ENCODE measurements at places on chromosomes 2 and 18.
A peak's percentile ranks its signal among the peaks of the same experiment; 100 is the strongest.

GRCh38 chr2:196845371-196845770 is 36.2 kb upstream of the C2orf66 start:
- no peak for DNase-seq

DNA sequence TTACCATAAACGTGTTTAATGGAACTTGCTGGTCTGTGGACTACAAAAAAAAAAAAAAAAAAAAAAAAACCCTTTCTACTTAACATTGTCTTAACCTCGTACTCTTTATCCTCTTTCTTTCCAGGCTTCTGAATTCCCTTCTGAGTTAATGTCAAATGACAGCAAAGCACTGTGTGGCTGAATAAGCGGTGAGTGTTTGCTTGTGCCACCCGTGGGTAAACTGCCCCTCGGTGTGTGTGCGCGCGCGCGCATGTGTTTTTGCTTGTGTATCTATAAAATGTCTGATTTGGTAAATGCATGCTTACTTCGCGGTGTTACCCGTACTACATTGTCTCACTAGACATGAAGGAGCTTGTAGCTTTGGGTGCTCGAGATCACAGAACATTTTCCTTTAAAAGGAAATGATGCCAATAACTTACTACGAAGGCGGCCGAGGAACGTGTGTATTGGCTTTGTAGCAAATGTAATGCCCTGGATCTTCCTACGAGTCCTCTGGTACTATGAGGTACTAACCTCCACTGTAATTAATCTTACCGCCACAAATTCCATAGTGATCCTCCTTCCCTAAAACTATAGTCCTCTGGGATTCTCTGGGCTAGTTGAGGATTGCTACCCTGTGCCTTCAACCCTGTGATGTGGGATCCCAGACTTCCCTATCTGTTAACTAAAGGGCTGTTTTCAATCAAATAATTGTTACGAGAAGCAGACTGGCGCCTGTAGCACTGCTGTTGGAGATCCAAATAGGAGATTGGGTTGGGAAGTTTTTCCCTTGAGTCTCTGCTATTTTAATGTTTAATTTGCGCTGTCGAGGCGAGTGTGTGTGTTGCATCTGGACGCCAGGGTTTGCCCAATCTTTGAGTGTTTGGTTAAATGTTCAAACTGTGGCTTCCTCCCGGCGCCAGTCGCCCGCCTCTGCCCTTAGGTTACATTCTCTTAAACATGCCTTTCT is 1.1 kb downstream of the ID2 start:
- DNase-seq, result peak; percentile 63

- no peak for DNase-seq
Measured at GRCh38 chr2:55047677-55048299, 2.5 kb downstream of the RTN4 start.

DNA sequence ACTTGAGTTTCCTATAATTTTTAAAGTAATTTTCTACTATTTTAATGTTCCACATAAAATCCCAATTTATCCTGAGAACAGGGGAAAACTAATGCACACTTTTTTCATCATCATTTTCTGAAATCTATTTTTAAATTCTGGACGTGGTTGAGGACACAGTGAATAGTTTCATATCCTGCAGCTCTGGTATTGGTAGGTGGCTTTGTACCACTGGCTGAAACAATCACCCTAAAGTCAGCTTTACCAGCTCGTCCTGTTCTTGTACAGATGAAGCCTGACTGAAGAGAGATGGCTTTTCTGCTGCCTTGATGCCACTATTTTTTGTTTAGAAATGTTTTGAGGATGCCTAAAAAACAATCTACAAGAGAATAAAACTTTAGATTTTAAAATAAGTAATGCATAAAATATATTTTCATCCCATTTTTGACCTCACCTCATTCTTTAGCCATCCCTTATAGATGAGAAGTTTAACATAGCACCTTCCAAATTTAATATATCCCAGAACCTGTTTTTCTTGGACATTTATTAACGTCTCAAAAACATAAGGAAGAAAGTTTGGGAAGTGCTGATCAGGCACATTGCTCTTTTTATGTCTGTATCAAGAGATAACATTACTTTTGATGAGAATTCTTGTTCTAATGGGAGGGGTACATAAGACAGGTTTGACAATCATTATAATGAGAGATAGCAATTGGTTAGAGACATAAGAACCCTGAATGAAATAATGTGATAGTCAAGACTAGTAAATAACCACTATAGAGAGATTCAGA is 80.9 kb downstream of the GALNT1 start:
- no peak for DNase-seq

- no peak for DNase-seq
Measured at GRCh38 chr18:42743373-42744138, 371.9 kb downstream of the RIT2 start.

DNA sequence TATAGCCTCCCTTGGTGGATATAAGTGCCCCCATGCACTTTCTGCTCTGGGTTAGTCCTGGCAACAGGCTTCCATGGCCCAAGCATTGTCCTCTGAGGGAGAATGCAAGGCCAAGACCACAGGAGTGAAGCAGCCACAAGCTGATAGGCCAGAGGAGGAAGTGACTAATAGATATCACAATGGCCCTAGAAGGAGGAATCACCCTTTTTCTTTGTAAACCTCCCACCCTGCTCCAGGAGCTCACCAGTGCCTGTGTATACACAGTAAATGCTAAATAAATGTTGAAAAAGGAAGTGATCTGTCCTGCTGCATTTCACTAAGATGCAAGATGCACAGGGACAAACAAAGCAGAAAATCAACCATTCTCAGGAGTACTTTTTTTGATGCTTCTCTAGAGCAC is 49.7 kb upstream of the ABCA12 start:
- DNase-seq, result no peak

GRCh38 chr2:239625971-239626734 is 225.3 kb upstream of the HDAC4 start:
- DNase-seq, result no peak

DNA sequence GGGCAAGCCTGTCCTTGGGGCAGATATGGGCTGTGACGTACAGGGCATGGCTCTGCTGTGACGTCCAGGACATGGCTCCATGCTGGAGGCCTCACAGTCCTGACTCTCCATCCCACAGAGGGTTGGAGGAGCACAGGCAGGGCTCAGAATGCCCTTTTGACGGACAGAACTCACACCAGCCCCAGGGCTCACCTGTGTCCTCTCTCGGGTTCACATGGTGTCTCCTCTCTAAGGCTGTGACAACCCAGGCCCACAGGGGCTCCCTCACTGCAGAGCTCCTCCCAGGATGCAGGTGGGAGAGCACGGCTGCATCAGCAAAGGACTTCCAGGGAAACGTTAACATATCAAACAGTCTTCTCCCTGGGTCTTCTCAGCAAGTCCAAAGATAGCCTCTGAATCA is 133.8 kb downstream of the EIPR1 start:
- DNase-seq, result no peak

DNA sequence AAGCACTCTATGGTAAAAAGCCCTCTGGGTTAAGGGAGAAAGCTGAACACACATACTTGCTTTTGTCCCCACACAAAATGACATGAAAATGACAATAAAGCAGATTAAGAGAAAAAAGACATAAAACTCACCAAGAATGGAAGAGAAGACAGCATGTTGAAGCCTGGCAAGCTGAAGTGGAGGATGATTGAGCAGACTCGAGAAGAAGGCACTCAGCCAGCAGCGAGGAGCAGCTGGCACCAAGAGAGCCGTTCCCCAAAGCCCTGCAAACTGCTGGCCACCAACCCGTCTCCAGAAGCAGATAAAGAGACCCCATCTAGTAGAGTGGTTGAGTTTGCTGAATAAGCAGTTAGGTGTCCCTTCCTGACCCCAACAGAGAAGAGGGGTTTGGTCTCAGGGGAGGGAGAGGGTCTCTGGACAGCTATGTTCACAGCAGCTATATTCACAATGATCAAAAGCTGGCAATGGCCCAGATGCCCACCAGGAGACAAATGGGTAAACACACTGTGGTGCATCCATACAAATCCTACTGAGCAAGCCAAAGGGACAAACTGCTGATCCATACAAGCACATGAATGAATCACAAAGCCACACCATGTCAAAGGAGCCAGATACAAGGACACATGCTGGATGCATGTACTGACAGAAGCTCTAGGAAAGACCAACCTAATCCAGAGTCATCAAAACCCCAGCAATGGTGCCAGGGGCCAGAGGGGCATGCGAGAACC is 36.9 kb downstream of the FAM168B start:
- no peak for DNase-seq

DNA sequence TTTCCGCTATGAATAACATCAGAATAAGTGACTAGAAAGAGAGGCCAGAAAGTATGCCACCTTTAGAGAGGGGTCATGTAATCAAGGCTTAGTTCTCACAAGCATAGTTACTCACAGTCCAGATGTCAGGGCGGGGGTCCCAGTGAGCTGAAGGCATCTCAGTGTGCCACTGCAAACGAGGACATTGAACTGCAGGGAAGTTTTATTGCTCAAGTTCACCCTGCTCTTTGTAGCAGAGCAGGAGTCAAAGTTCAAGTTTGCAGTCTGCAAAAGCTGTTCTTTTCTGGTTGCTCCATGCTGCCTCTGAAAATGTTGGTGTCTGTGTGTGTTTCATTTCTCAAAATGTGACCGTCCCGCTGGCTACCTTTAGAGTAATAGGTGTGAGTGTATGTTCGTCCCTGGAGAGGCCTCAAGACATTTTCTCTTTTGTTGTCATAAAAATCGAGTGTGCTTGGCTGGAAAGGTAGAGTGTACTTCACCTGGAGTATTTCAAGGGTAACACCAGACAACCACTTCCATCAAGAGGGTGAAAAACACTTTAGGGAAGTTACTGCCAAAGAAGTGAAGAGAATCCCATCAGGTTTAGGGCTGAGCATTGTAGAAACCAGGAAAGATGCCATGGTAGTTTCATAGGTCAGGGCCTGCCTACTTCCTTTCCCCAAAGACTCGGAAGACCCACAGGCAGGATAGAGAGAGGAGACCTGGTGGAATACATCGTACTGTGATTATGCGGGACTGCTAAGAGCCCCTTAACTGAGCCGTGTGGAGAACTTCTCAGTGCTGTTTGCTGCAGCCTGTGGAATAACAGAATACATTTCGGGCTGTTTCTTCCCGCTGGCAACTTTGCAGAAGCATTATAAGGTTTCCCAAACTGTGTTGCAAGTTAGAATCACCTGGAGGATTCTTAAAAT is 89.9 kb downstream of the LYPD6 start:
- no peak for DNase-seq

DNA sequence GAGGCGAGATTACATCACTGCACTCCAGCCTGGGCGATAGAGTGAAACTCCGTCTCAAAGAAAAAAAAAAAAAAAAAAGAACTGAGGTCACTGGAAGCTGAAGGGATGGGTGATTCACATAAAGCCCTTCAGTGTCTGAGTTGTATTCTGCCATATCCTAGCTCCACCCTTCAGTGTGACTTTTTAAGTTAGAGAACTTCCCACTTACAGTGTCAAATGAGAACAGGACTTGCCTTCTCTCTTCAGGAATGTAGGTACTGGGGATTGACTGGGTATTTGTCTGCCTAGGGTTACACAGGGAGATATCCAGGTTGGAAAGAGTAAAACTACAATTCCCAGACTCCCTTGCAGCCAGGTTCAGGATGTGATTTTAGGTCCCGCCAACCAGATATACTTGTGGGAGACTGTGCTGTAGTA is 37.9 kb downstream of the EHD3 start:
- no peak for DNase-seq

GRCh38 chr18:62875323-62875722 is 160.0 kb downstream of the PHLPP1 start:
- DNase-seq, result no peak

- DNase-seq, result peak; percentile 77
Measured at GRCh38 chr18:40670668-40671375, 1284.2 kb upstream of the PIK3C3 start.

GRCh38 chr18:23317975-23318675 is 135.0 kb upstream of the RIOK3 start:
- DNase-seq, result no peak

- no peak for DNase-seq
Measured at GRCh38 chr2:144475044-144475443, 44.9 kb downstream of the ZEB2 start.

GRCh38 chr18:63708650-63709049 is 5.9 kb downstream of the SERPINB11 start:
- DNase-seq, result no peak

DNA sequence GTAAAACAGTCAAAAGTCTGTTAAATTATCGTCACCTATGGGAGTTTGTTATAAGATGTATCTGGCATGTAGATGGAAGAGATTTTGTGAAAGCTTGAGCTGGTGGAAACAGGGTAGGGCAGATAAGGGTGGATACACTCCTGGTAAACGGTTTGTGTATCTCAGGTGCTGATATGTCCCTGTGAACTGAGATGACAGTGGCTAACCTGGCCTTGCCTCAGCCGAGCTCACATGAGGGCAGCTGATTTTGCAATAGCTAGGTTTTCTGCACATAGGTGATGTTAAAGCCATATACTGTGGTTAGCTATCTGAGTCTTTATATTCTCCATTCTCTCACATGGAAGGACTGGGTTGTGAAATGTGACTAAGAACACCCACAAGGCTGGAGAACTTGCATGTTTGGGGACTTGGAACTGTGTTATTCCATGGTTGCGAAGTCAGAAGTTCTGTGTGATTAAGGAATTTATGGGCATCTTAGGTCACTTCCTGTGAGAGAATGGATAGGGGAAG is 205.1 kb downstream of the TPGS2 start:
- DNase-seq, result no peak

- DNase-seq, result no peak
Measured at GRCh38 chr18:49274188-49274714, 186.2 kb downstream of the DYM start.

DNA sequence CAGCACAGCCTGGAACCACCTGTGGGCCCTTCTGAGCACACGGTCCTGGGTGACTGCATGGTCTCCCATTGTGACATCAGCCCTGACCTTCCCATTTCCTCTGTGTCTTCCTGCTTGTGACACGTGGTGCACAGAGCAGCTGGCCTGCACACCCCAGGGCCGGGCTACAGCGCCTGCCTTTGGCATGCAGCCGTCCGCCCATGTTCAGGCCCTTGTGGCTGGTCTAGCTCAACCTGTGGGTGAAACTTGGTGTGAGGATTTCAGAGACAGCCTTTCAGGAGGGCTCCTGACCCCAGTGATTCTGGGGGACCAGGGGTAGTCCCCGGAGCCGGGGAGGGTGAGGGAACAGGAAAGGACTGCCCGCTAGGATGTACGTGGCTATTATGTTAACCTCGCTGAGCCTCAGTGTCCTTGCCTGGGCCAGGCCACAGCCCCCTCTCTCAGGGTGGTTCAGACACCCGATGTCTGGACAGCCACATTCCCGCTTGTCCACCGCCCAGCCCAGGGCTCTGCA is 284.8 kb upstream of the HS6ST1 start:
- DNase-seq, result no peak

GRCh38 chr2:107336526-107336925 is 450.6 kb upstream of the ST6GAL2 start:
- no peak for DNase-seq

GRCh38 chr2:231297108-231297908 is 98.2 kb upstream of the B3GNT7 start:
- DNase-seq, result peak; percentile 1

- DNase-seq, result no peak
Measured at GRCh38 chr2:9004338-9005204, 1.1 kb upstream of the MBOAT2 start.

GRCh38 chr2:71340176-71340575 is 8.6 kb downstream of the ZNF638 start:
- no peak for DNase-seq

Measured in DMS 273 treated with DMSO at 0.1 percent for 48 hours (cell line).